Cardiac ventricle fibroblast (primary cell): ENCODE measurements at places on chromosomes 11 and 22. TPM values are rescaled to one million over a fixed set of nuclear protein-coding genes. Genes with fewer than 3 reads are reported as not detected.

ME3 gene
- 22.0 and 25.9 TPM in 2 replicates for total RNA-seq

F2 gene
- total RNA-seq: not detected in 2 replicates

USH1C gene
- not detected in 2 replicates for total RNA-seq

RFPL3 gene
- not detected in 2 replicates for total RNA-seq

GTF2H1 gene
- total RNA-seq: 35.0 and 39.8 TPM in 2 replicates

MS4A15 gene
- total RNA-seq: not detected in 2 replicates

HBB gene
- not detected in 2 replicates for total RNA-seq

PPFIBP2 gene
- total RNA-seq: 5.1 and 8.7 TPM in 2 replicates

SSTR3 gene
- not detected in 2 replicates for total RNA-seq

MRPL23 gene
- total RNA-seq: 1.9 and 2.2 TPM in 2 replicates

C22orf42 gene
- total RNA-seq: not detected in 2 replicates

CWC15 gene
- total RNA-seq: 26.9 and 29.6 TPM in 2 replicates

ZNF214 gene
- 1.00 and 2.0 TPM in 2 replicates for total RNA-seq

CLDN5 gene
- total RNA-seq: 43.7 and 50.2 TPM in 2 replicates

ACRV1 gene
- not detected in 2 replicates for total RNA-seq

MB gene
- not detected in 2 replicates for total RNA-seq

PRR33 gene
- total RNA-seq: not detected in 2 replicates

MMP27 gene
- not detected in 2 replicates for total RNA-seq

OR10A5 gene
- total RNA-seq: not detected in 2 replicates
